Retina (tissue), 1 donor: ENCODE measurements at places on chromosomes 7 and 10.

DNA sequence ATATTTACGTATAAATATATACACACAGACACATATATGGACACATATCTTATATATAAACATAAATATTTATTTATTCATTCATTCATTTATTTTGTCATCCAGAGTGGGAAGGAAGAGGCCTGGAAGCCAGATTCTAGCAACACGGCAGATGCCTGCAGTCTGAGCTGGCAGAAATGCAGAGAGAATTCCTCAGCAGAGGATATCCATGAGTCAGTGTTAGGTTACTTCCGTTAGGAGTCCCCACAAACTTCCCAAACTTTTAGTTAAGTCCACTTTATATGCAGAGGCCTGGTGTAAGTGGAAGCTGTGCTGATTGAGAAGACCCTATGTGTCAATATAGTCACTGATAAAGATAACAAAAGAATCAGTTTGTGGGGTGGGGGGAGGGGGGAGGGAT lies 89.6 kb downstream of the PPP1R17 start:
- DNase-seq: no peak

GRCh38 chr7:2037808-2038522 lies 194.8 kb downstream of the MAD1L1 start:
- no peak for DNase-seq

- DNase-seq: no peak
Measured at GRCh38 chr7:3986927-3987326, 685.9 kb downstream of the SDK1 start.

DNA sequence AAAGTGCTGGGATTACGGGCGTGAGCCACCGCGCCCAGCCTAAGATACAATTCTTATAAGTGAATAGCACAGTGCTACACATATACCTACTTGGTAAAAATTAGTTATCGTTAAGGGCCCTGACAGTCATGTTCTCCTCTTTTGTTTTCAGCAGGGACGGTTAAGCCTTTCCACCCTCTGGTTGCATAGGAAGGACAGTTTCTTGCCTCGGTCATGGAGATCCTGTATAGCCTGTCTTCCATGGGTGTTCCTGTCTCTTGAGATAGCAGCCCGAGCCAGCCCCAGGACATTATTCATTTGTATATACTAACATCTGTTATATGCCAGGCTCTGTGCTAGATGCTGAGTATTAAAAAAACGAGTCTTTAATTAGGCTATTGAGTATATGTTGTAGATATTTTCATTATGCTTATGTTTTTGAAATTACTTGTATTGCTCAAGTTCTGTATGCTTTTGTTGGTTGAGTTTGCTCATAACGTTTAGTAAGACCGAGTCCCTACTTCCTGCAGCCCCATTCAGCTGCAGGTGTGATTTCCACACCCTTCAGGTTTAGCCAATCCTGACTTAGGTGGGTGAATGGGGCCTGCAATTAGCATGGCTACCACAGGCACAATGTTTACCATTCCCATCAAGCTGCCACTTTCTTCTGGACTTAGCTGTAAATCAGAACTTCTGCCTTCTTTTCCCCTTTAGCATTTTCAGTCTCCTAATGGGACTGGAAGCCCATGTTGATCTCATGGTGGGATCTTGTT lies 24.8 kb downstream of the CCSER2 start:
- DNase-seq: no peak

- no peak for DNase-seq
Measured at GRCh38 chr7:14837216-14837615, 65.3 kb downstream of the DGKB start.

DNA sequence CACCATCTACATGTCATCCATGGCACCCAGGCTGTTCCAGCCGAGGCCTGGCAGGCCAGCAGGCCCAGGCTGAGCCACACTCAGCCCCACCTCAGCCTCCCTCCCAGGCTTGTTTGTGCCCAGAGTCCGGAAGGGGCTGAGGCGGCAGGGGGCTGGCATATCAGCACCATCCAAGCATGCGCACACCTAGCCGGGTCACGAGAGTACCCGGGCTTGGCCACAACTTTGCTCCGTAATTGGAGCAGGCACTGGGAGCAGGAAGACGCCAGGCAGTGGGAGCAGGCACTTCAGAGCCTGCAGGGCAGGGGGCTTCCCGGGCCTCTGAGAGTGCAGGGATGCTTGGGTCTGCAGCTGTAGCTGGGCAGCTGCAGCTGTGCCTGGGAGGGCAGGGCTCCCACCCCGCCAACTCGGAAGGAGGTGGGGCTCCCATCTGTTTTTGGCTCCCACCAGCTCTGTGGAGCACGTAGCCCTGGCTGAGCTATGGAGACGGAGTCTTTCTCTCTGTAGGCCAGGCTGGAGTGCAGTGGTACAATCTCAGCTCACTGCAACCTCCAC lies 15.2 kb upstream of the TSPAN15 start:
- no peak for DNase-seq

- DNase-seq: no peak
Measured at GRCh38 chr10:130194194-130194990, 58.2 kb downstream of the GLRX3 start.

- no peak for DNase-seq
Measured at GRCh38 chr10:83562381-83562780, 576.9 kb upstream of the GHITM start.

GRCh38 chr7:155166673-155167370 lies 96.7 kb downstream of the HTR5A start:
- no peak for DNase-seq

DNA sequence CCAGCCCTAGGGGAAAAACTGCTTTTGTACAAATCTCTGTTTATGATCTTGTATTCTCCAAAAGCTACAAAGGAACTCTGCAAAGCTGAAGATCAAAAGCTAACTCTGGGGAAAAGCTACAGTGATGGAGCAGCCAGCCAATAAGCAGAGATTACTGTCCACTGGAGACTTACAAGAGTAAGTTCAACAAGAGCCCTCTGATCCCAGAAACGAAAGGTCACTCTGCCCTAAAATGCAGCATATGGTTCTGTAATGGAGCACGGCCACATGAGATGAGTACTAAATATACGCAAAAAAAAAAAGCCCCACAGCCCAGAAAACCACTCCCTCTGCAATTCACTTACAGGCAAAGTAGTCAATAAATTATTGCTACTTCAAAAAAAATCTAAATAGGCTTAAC lies 60.1 kb downstream of the ERCC6 start:
- DNase-seq: no peak

GRCh38 chr7:31052487-31052840 lies 356 bp downstream of the ADCYAP1R1 start:
- DNase-seq: peak; percentile 78

GRCh38 chr7:47346377-47346914 lies 235.5 kb downstream of the TNS3 start:
- DNase-seq: no peak

DNA sequence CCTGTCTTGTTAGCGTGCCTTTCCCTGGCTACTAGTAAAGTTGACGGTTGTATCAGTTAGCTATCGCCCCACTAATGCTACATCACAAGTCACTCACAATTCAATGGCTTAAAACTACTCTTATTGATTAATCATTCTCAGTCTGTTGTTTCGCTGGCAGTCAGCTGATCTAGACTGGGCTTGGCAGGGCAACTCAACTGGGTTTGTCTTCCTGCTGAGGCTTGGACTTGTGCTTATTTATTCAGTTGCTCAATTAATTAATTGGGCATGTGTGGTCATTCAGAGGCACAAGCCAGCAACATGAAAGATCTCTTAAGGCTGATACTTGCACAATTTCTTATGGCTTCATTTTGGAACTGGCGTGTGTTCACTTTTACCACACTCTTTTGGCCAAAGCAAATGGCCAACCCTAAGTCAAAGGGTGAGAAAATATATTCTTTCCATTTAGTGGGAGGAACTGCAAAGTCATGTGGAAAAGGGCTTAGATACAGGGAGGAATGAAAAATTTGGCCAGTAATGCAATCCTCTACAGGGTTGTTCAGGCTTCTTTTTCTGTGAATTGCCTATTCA lies 333.5 kb downstream of the GPR37 start:
- DNase-seq: no peak

DNA sequence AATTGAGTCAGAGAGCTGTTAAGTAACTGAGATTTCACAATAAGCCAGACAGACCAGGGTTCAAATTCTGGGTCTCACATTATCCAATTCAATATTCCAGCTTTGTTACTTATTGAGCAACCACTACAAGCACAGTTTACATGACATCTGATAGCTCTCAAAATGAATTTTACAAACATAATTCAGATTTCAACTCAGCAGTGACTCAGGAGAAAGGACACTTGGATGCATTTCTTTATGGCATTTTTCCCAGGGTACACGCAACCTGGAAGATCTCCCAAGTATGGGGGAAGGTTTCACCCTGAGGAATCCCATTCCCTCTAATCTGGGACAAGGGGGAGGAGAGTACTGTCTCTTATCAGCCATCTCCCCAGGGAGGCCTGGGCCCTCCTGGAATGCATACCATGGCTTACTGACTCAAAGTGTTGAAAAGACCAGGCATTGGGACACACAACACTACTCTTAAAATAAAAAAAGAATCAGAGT lies 102.4 kb downstream of the CFTR start:
- DNase-seq: no peak

GRCh38 chr10:59098387-59098786 lies 78.1 kb upstream of the PHYHIPL start:
- no peak for DNase-seq

- no peak for DNase-seq
Measured at GRCh38 chr7:96121752-96122151, 200.1 kb downstream of the SLC25A13 start.
